ENCODE measurements at places on chromosomes 7 and 10.

DNA sequence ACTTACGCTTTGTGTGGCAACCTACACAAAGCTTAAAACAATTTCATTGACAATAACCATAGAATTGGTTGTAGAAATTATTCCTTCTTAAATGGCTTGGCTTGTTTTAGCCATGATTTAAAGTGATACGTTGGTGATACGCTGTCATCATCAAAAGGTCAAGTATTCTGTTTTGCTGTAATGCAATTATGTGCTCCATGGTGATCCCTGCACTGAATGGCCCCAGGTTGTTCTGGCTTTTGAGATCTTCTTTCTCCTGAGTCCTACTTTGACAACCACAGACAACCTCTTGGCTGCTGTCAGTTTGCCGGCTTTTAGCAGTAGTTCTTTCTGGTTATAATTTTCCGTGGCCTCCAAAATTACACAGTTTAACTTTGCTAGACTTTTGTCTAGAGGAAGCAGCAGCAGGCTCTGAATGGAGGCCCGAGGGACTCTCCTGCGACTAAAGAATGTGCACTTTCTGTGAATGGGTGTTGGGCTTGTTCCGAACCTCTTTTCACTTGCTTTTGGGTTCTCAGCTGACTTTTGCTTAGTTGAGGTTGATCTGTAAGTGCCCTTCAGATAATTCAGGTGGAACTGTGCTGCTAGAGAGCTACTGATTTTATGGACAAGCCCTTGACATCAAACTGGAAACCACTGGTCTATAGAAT, 104.7 kb downstream of the TMEM178B start:
- DNase-seq: no peak

DNA sequence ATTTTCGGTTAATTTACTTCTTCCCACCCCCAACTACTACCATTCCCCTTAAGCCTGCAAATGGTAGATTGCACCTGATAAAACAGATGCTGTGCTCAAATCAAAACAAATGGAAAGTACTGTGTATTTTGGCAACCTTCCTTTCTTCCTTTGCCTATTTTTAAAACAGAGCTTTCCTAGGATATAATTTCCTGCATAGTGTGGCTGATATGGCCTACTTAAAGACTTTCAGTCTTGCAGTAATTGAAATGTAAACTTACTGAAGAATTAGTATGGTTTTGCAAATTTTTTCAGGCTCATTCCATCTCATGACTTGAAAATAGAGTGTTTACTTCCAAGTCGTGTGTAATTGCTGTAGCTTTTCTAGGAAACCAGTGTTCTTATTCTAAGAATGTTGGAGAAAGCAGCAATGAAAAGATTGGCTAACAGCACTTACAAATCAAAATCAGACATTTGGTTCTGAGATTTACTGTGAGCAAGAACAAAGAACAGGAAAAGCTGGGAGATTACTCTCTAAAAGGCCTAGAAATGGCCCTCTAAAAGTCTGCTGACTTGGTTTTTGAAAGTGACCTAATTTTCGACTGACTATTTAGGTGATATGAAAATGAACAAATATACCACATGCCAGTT, 52.0 kb downstream of the REEP3 start:
- no peak for DNase-seq

DNA sequence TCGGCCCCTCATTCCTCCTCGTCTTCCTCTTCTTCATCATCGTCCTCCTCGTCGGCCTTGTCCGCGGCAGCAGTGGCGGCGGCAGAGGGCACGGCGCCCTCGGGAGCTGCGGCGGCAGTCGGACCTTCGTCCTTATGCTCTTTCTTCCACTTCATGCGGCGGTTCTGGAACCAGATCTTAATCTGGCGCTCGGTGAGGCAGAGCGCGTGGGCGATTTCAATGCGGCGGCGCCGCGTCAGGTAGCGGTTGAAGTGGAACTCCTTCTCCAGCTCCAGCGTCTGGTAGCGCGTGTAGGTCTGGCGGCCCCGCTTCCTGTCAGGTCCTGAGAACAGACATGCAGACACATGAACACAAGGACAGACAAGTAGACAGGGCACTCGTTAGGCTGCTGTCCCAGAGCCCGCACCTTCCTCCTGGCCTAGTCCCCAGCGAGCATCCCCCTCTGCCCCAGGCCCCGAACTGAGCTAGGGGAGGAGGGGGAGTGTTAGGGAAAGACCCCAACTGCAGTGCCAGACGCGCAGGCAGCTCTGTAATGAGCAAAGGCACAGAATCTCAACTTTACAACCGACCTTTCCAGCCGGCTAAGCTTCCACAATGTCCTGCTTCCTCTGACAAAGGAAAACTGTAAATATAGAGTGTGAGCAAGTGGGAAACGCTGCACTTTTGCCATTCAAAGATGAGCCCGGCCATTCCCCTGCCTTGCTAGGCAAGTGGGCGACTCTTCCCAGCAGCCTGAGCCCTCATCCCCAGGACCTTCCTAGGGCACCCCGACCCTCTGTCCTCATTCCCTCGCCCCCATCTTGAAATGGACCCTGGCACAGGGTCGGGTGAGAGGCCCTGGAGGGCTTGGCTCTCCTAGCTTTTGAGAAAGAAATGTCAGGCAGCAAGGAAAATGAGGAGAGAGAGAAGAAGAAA, 1.3 kb downstream of the HOXA7 start:
- no peak for DNase-seq

DNA sequence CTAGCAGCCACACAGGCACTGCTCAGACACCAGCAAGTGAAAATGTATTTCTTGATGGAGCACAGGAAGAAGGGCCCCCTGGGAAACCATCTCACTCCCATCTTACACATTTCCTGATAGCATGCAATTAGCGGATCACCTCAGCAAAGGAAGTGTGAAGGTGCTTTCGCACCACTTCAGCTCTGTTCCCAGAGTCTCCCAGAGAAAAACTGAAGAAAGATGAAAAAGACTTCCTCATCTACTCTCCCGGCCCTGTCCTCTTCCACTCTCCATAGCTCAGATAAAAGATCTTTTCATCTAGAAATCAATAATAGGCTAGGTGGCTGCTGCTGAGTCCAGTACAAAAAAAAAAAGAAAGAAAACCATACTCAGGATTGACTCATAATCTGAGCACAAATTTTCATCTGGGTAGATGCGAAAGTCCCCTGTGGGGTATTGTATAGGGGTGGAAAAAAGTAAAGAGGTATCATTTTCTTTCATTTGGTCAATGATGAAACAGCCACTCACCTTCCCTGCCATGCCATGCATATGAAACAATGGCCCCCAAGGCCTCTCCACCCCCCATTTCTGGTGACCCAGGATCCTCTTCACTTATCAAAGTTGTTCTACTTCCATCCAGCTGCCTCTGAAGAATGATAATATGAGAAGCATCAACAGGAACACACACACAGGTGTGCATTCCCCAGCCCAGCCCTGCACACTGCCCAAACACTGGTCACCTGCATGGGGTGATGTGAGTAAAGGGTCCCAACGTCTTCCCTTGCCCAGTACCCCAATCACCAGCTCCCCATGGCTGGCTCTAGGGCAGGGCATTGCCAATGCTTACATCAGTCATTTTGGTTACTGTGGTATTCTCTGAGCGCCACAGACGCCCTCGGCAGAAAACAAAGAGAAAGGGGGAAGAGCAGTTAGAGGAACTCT, 48.8 kb upstream of the DGKI start:
- DNase-seq: no peak

GRCh38 chr10:42755028-42755451, 27.6 kb upstream of the BMS1 start:
- DNase-seq: no peak

Measured in NCI-H146 (cell line).